ENCODE measurements at places on chromosomes 5 and 9.

GRCh38 chr9:95512709-95513095, 4.1 kb downstream of the PTCH1 start:
- DNase-seq, result no peak

DNA sequence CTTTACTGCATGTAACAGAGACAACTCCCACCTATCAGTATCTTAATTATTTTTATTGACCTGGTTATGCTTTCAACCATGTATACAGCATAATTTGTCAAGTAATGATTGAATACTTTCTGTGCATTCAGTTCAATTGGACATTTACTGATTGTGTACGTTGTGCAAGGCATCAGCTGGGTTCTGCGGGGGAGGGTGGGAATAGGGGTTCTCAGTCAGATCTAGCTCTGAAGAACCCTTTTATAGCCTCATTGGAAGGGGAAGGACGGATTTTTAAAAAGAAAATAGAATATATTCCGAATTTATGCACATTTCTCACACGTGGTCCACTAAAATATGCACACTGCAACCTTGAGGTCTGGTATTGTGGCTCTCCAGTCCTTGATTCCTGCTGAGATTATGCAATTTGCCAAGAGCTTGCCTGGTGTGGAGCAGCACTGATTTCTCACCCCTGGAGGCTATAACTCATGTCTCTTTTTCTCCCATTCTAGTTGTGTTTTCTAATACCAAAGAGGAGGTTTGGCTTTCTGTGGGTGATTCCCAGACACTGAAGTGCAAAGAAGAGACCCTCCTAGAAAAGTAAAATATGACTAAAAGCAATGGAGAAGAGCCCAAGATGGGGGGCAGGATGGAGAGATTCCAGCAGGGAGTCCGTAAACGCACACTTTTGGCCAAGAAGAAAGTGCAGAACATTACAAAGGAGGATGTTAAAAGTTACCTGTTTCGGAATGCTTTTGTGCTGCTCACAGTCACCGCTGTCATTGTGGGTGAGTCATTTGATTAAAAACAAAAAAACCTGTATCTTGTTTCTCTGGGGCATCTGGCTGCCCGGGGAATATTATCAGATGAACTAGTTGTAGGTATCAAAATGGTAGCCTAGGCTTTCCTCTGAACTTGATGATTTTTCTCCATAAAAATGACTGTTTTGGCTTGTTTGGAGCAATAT, 1.7 kb downstream of the SLC1A3 start:
- DNase-seq, result no peak

DNA sequence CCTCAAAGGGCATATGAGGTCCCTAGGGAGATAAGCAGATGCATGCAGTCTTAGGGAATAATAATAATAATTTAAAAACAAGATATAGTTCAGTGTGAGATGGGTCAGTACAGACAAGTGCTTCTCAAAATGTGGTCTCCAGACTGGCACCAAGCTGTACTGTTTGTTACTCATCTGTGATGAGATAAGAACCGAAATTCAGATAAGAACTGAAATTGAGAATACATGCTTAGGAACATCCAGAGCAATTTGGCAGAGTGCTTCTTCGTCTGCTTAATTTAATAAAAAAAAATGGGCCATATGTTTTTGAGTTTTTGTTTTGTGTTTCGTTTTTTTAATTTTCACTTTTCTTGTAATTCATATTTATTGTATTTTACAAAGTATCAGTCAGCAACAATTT, 86.5 kb upstream of the SGCD start:
- no peak for DNase-seq

DNA sequence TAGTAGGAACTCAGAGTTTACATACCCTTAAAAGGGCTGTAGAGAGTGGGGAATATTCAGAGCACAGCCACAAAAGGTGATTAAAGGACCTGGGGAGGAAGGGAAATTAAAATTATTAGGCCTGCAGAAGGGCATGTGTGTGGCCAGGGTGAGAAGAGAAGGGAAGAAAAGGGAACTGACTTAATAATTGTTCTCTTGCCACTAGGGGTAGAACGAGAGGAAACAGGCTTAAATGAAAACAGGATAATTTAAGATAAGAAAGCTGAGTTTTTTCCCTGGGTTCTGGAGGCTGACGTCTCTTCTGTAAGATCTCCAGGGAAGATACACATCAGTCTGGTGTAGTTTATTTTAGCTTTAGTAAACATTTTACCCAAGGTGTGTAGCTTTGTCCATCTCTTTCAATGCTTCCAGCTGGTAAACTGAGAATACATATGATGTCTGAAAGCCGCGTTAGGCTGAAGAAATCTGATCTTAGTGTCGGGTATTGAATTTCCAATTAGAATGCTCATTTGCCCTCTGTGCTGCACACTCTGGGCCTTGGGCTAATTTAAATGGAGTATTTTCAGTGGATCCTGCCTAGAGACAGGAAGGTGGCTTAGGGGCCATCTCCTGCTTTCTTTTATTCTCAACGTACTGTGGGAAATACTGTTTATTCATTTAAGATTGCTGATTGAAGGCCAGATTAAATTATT, 416.8 kb downstream of the TMEM38B start:
- no peak for DNase-seq

- no peak for DNase-seq
These were observed 116.9 kb upstream of the ARRDC3 start for GRCh38 chr5:91499943-91500531.
